ENCODE measurements at places on chromosomes 11 and 22.

- no peak for DNase-seq
These were observed 3.8 kb upstream of the CPT1A start for GRCh38 chr11:68845351-68846002.

- no peak for DNase-seq
These were observed 942.5 kb downstream of the OPCML start for GRCh38 chr11:132589791-132590190.

GRCh38 chr11:44377914-44378321, 68.0 kb upstream of the ALX4 start:
- DNase-seq, result no peak

DNA sequence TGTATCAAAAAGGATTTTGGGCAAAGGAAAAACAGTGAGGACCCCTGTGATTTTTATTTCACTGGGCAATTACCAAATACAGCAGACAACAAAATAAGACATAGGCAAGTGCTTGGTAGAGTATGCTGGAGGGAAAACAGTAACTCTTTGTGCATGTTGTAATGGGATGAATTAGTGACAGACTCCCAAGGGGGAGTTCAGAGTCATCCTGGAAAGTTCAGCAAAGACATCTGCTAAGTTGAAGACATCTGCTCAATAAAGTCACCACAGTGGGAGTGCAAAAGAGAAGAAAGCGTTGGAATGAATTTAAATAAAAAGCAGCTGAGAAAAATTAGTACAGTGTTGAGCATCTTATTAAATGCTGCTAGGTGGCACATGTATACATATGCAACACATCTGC, 378.8 kb upstream of the ISX start:
- DNase-seq, result no peak

- no peak for DNase-seq
These were observed 4.4 kb downstream of the TIMM10B start for GRCh38 chr11:6485661-6486060.

- DNase-seq, result no peak
These were observed 227.0 kb upstream of the NCAM1 start for GRCh38 chr11:112734207-112734606.

DNA sequence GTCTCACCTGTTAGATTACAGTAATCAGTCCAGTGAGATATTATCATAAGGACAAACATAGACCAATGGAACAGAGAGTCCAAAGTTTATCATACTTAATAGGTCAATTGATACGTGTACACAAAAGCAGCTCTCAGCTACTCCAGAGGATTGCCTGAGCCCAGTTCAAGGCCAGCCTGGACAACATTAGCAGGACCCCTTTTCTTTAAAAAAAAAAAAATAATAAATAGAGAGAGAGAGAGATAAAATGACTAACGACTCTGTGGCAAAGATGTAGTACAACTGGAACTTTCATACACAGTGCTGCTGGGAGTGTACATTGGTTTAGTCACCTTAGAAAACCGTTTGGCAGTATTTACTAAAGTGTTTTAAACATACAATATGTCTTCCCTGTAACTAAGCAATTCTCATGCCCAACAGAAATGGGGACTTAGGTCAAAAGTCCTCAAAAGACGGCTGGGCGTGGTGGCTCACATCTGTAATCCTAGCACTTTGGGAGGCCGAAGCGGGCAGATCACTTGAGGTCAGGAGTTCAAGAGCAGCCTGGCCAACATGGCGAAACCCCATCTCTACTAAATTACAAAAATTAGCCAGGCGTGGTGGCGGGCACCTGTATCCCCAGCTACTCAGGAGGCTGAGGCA, 10.6 kb downstream of the SNX32 start:
- DNase-seq, result no peak

GRCh38 chr11:121340032-121340580, 47.5 kb downstream of the SC5D start:
- DNase-seq, result no peak

GRCh38 chr11:60933416-60934123, 9.3 kb downstream of the TMEM132A start:
- DNase-seq, result no peak

DNA sequence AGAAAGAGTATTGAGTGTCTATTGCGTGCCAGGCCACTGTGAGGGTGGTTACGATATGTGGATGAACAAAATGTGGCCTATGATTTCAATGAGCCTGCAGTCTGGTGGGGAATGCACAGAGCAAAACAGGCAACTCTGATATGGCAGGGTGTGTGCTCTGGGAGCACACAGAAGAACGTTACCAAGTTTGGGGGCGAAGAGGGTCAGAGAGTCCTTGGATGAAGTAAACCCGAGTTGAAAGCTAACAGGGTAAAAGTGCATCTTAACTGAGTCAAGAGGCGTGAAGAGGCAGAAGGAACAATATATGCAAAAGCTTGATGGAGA, 258 bp downstream of the CFAP68 start:
- DNase-seq, result no peak

DNA sequence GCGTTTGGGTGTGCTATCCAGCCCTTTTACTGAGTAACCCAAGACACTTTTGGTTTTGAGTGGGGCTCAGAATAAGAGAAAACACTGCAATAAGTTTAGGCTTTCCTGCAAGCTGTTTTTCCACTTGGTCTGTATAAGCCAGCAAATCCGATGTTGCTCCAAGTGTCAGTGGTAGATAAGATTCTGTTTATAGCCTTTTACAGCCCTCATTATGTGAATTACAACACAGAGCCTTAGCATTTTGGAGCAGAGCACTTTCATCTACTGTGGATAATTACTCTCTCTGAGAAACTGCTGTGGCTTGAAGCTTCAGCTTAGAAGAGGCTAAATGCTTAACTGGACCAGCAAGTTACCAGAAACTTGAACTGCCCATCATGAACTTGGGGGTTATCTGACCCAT, 601.1 kb downstream of the JRKL start:
- no peak for DNase-seq

DNA sequence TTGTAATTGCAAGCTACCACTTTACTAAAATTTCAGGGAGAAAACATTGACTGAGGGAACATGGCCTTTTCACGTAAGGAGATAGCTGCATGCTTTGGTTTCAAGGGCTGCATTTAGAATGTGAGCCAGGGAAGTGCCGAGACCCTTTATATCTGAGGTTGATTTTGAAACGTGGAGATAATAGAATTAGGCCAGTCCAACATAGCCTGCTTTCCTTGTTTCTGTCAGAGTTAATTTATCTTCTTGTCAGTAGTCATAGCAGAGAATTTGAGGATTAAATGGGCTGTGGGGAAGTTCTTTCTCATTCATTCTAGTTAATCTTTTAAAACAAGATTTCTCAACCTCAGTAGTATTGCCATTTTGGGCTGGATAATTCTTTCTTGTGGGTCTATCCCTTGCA, 12.2 kb downstream of the ALKBH3 start:
- DNase-seq, result no peak

GRCh38 chr11:2267306-2267850, 3.0 kb downstream of the ASCL2 start:
- no peak for DNase-seq

GRCh38 chr11:78773077-78773476, 198.4 kb upstream of the NARS2 start:
- DNase-seq, result no peak

DNA sequence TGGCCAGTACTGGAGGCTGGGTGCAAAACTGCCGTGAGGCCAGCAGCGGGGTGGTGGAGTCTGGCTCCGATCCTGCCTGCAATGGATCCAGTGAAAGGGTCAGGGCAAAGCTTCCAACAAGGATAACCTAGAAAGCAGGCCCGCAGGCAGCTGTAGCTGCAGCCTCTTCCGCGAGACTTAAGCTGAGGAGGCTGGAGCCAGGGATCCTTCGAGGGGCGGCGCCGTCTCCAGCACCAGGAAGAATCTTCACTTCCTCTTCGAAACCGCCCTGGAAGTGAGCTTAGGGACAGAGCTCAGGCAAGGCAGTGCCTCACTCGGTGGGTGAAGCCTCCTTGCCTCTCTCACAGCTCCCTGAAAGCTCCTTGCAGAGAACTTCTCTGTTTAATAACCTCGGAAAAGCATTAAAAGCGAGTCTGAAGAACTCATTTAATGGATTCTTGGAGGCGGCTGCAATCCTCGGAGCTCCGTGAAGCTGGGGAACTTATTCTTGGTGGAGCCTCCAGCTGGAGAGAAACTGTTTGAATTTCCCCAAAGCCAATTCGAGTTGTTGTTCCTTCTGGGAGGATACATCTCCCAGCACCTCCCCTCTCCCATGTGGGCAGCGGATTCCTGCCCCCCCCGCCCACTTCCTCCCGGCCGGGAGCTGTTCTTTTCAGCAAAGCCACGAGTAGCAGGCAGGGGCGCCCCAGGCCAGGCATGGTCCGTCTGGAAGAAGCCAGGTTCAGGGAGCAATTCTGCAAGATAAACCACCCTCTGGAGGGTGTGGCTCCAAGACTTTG, 169.9 kb downstream of the CTTN start:
- no peak for DNase-seq

All from NCI-H446 (cell line).